MV-4-11 (cell line): ENCODE measurements at places on chromosomes 1 and 21.
A peak's percentile ranks its signal among the peaks of the same experiment; 100 is the strongest.

DNA sequence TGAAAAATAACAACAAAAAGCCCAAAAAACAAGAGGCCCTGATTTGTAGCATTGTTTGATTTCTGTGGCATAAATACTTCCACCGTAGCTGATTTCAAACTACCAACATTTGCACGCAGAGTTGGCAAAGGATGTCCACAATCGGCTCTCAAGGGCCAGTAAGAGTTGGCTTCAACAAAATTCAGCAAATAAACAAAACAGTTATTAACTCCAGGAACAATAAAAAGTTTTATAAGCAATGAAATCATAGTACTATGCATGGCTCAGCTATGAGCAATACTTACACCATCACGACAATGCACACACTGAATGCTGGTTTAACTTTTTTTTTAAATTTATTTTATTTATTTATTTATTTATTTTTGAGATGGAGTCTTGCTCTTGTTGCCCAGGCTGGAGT is 8.7 kb upstream of the COX20 start:
- no peak for DNase-seq

DNA sequence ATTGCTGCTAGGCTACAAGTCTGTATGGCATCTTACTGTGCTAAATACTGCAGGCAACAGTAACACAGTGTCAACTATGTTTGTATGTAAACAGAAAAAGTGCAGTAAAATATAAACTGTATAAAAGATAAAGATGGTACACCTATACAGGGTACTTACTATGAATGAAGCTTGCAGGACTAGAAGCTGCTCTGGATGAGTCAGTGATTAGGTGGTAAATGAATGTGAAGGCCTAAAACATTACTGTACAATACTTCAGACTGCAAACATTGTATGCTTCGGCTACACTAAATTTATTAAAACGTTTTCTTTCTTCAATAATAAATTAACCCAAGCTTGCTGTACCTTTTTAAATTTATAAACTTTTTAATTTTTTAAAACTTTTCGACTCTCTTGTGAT is 97.1 kb downstream of the HLX start:
- DNase-seq: no peak

- peak; percentile 15 for DNase-seq
Observed at GRCh38 chr1:210448297-210448892, 119.7 kb downstream of the HHAT start.

GRCh38 chr1:151616505-151616849 is 4.6 kb downstream of the SNX27 start:
- DNase-seq: no peak

DNA sequence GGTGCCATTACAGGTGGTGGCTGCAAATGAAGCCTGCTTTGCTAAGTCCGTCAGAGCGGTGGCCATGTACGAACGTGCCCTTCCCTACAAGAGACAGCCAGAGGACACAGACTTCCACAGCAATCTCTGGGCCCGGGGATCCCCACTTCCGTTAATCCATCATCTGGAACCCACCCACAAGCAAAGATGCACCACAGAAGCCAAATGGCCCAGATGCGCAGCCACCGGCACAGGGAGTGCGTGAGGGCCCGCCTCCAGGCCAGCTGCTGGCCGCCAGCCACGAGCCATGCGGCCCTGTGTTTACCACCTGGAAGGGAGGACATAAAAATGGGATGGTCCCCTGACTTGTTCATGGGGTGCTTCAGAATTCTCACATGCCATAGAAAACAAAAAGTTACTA is 22.1 kb downstream of the MRAP start:
- no peak for DNase-seq

GRCh38 chr1:156480411-156481192 is 20.0 kb downstream of the MEF2D start:
- DNase-seq: peak; percentile 49

- DNase-seq: no peak
Observed at GRCh38 chr21:38494251-38494642, 4.0 kb downstream of the ERG start.

GRCh38 chr1:210428696-210429095 is 100.0 kb downstream of the HHAT start:
- no peak for DNase-seq

- DNase-seq: no peak
Observed at GRCh38 chr1:197811769-197812168, 36.5 kb upstream of the DENND1B start.

GRCh38 chr1:6419804-6420453 is at the start of gene HES2:
Gene HES2, minus strand, starts transcription at chr1:6419919. Its CDS starts 99 bp downstream, at chr1:6419820.
- no peak for DNase-seq

GRCh38 chr1:9420835-9421532 is 118.3 kb upstream of the SLC25A33 start:
- no peak for DNase-seq

GRCh38 chr1:111570781-111571181 is 48.8 kb upstream of the RAP1A start:
- DNase-seq: peak; percentile 43

DNA sequence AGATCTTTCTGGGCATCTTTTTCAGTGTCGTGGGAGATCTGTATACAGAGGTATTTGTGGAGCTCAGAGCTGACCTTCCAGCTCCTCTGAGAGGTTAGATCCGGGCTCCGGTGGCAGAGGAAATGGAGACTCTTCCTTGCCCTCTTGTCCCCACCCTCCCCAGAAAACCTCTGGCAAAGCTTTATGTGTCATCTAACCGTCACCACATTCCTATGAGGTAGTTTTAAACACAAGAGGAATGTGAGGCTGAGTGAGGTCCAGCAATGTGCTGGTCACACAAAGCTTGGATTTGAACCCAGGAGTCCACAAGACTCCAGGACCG is 1.2 kb downstream of the CD160 start:
- DNase-seq: no peak

DNA sequence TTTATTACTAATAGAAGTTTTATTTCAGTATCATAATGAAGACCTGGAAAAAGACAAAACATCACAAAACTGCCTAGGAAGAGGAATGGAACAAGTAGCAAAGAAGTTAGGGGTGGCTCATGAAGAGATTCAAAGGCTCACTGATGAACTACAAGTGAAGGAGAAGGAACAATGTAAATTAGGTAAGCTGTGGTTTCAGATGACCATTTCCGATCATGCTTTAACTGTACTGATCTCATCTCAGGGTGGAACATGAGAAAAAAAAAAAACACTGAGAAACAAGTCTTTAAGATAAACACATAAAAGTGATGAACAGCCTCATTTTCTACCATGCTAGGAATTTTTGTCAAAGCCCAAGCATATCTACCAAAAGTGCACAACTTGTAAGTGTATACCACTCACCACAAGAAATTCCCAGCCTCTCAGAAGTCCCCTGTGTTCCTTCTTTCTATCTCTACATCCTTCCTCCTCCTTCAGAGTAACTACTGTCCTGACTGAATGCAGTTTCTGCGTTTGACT is 19.6 kb downstream of the CCDC30 start:
- DNase-seq: no peak
